Astrocyte of the cerebellum (primary cell): ENCODE measurements at places on chromosomes 13 and 19.

DNA sequence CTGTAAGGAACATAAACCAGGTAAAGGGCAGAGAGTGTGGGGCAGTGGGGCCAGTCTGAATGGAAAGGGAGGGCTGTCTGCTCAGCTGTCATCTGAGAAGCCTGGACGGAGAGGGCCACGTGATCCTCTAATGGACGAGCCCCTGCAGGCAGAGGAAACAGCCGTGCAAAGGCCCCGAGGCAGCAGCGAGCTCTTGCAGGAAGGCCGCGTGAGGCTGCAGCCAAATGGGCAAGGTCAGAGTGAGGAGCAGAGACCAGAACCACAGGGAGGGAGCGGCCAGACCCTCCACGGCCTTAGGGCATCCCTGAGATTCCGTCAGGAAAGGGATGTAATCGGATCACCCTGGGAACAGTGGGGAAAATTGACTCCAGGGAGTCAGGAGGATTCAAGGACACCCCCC is 4.4 kb downstream of the LILRB4 start:
- no peak for DNase-seq

GRCh38 chr19:5719274-5719960 is 529 bp downstream of the LONP1 start:
- no peak for DNase-seq

DNA sequence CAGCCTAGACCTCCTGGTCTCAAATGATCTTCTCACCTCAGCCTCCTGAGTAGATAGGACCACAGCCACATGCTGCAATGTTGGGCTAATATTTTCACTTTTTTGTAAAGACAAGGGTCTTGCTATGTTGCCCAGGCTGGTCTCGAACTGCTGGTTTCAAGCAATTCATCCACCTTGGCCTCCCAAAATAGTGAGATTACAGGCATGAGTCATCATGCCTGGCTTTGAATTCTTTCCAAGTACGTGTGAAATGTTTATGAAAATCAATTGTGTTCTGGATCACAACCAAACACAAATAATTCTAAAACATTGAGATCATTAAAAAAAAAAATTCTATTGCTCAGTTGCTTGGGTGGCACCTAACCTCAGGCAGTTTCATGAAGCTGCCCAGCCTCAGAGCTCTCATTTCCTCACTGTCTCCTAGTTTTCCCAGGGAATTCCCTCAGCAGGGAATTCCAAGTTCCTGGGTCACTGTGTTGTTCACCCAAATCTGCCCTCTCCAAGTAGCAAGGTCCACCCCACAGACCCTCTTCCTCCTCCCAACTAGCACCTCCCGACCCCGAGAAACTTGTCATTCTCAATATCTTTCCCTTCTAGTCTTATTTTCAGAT is 44.8 kb downstream of the ING1 start:
- peak; percentile 4 for DNase-seq

DNA sequence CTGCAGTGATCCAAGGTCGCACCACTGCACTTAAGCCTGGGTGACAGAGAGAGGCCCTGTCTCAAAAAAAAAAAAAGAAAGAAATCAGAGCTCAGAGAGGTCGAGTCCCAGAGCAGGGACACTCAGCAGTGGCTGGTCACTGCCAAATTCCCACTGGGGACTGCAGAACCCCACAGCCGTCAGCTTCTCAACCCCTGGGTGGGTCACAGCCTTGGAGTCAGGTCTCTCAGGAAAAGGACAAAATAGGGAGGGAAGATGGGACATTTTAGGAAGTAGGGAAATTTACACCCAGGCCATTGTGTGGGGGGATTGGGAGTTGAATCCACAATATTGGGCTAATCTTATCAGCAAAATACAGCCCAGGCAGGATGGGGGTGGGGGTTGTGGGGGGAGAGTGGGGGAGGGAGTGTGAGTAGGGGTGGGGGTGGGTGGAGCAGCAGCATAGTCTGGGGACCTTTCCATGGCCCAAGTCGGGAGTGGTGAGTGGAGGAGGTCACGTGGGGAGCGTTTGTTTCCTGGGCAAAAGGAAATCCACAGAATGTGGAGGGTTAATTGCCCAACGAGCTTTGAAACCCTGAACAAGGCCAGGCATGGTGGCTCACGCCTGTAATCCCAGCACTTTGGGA is 5.0 kb upstream of the CCDC194 start:
- no peak for DNase-seq

GRCh38 chr13:24748061-24748400 is 15.9 kb upstream of the RNF17 start:
- no peak for DNase-seq

DNA sequence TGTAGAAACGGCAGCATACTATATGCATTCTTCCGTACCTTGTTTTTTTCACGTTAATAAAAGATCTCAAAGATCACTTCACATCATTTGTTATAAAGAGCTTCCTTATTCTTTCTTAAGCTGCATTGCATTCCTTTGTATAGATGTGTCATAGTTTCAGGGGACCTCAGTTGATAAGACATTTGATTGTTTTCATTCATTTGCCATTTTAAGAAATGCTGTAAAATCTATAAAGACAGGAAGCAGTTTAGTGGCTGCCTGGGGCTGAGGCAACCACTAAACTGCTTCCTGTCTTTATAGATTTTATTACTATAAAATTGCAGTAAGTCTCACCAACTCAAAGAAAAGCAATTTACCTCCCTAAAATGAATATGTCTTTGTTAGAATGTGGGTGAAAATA is 59.4 kb downstream of the ZDHHC20 start:
- no peak for DNase-seq

GRCh38 chr13:66195238-66195637 is 1034.9 kb downstream of the PCDH9 start:
- no peak for DNase-seq

DNA sequence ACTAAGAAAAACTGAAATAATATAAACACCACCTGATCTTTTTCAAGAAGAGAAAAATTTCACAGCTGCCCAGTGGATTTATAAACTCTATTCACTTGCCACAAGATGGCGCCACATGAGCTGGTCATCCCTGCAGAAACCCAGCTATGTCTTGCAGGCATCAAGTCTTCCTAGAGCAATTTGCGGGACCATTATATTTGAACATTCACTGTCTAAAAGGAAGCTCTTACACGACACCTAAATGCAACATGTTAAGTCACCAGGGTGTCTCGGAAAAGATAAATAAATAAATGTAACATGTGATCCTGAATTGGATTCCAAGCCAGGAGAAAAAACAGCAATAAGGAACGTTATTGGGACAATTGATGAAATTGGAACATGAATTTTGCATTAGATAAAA is 20.3 kb upstream of the AKT2 start:
- DNase-seq = peak; percentile 86

- no peak for DNase-seq
These were observed at the start of gene EXOC3L2 for GRCh38 chr19:45245334-45245787. EXOC3L2 (minus strand) TSS chr19:45245407; CDS start chr19:45239045, 6,362 bp downstream.

DNA sequence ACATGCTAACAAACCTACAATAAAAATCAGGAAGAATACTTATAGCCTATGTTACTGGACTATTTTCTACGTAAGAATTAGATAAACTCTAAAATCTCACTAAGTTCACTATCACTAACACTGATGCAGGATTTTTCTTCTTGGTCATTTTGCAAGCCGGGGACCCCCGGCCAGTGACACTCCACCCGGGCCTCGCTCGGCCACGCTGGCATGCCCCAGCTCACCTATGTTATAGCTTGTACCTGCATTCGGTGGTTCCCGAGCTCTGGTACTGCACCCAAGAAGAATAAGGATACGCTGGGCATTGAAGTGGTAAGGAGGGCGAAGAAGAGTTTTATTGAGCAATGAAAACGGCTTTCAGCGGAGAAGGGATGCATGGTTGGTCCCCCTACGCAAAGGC is 245.3 kb upstream of the NBEA start:
- DNase-seq = no peak

DNA sequence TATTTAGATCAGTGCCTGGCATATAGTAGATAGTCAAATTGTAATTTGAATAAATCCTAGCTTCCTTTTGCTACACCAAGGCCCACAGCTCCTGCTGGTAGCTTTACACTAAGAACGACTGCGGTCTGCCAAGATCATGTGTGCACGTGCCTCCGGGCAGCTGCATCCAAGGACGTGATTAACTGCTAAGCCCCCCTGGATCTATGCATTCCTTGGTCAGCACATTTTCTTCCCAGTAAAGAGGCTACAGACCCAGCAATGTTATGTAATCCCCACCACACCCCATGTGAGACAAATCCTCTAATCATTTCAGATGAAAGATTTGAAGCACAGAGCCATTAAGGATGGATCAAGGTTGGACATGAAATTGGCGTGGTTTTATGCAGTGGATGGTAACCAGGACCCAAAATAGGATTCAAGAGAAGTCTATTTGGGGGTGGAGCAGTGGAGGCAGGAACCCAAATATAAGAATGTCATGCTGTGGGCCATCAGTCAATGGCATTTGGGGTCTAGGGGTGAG is 65.2 kb upstream of the PEG3 start:
- DNase-seq = no peak

- no peak for DNase-seq
These were observed 51.6 kb upstream of the MIR17HG start for GRCh38 chr13:91295712-91296410.

GRCh38 chr13:100523411-100523810 is 65.2 kb downstream of the GGACT start:
- DNase-seq = no peak

- no peak for DNase-seq
These were observed 20.4 kb upstream of the SPRY2 start for GRCh38 chr13:80361298-80361697.

GRCh38 chr13:30757026-30757742 is 21.8 kb downstream of the ALOX5AP start:
- no peak for DNase-seq
